Natural killer cell treated with Interleukin-12 subunit alpha and Interleukin-12 subunit beta and Interleukin-15 and Interleukin-18, amount 100 ng/mL, for 72 hours (primary cell): ENCODE measurements at places on chromosomes 1 and 21. TPM values are rescaled to one million over a fixed set of nuclear protein-coding genes. Genes with fewer than 3 reads are reported as not detected.

- no peak for DNase-seq
- H3K27ac ChIP-seq = no peak overlapping the region
- no peaks in the 10 kb centered on the region for H3K4me1 ChIP-seq
- H3K4me3 ChIP-seq = no peak overlapping the region
- no peaks in the 10 kb centered on the region for H3K36me3 ChIP-seq
Measured at GRCh38 chr1:76496871-76497270, 370.4 kb upstream of the ST6GALNAC5 start.

DNA sequence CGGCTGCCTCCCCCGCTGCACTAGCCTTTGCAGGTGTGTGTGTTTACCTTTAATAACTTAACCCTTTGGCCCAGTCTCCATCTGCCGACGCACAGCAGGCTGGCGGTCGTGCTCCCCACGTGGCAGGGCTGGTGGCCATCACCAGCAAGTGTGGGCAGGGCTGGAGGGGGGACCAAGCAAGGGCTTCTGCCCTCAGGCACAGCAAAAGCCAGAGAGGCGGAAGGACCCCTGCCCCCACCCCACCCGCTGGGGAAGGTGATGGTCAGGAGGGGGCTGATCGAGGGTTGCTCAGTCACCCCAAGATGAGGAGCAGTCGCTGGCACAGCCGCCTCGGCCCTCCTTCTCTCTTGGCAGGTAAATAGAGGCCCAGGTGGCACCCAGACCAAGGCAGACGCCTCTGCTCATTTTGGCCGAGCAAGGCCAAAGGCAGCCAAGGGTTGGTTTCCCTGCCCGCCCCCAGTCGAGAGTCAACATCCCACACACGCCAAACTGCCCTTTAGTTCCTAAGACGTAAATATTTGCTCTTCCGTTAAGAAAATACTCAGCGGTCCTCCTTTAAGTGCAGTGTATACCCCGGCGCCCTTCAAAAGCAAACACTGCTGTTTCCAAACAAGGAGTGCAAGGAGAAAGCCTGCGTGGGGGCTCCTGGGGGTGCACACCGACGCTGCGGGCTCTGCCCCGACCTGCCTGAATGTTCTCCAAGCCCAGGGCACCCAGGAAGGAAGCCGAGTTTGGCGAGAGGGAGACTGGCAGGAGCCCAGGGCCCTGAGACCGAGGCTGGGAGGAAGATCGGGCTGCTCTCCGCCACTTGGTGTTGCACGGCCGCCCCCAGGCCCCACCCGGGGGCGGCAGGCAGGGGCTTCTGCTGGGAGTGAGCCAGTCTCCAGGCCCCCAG, 82.7 kb downstream of the SIK1 start:
- no peak for DNase-seq
- no peaks in the 10 kb centered on the region for H3K4me1 ChIP-seq
- no peaks in the 10 kb centered on the region for H3K36me3 ChIP-seq
- H3K4me3 ChIP-seq = no peak overlapping the region
- no peak overlapping the region for H3K27ac ChIP-seq
- H3K27me3 ChIP-seq = no peaks in the 10 kb centered on the region

- H3K4me3 ChIP-seq = no peak overlapping the region
- no peak for DNase-seq
- H3K4me1 ChIP-seq = no peaks in the 10 kb centered on the region
- H3K36me3 ChIP-seq = peaks cover 8% of the 10 kb centered on the region
- no peaks in the 10 kb centered on the region for H3K27me3 ChIP-seq
Measured at GRCh38 chr1:231690059-231690458, 63.5 kb downstream of the DISC1 start.

DNA sequence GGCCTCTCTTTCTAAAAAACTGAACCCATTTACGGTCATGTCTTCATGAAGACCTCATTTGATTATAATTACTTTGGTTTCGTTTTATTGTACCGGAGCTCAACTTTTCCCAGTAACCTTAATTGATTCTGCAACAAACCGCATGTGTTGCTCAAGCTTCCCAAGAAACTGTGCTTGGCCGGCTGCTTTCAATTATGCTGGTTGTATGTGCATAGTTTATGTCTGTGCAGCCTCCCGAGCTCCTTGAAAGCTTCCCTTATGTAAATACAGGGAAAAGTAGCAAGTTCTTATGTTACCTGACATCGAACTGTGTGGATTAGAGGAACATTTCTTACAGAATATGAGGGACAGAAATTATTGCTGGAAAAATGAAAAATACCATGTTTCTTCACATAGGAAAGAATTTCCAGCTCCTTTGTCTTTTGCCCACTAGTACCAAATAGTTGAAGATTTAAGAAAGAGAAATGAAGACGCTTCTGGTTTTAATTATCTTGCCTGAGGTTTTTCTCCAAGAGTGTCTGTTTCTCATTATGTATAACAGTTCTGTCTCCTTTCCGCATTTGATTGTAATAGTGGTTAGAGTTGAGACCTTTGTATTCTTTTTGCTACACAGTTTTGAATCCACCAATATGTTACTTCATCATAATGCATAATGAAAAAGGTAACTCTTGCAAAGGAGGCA, 2.1 kb downstream of the VCAM1 start:
- H3K4me3 ChIP-seq = peak overlapping the region; percentile 7
- H3K36me3 ChIP-seq = peaks cover 5% of the 10 kb centered on the region
- H3K27ac ChIP-seq = no peak overlapping the region
- no peak for DNase-seq

GRCh38 chr1:225824533-225824941, 14.6 kb downstream of the EPHX1 start:
- DNase-seq = no peak
- H3K36me3 ChIP-seq = no peaks in the 10 kb centered on the region
- no peak overlapping the region for H3K27ac ChIP-seq
- H3K27me3 ChIP-seq = no peaks in the 10 kb centered on the region

GRCh38 chr1:183636783-183637182, 1.2 kb upstream of the ARPC5 start:
- H3K4me1 ChIP-seq = peaks cover 16% of the 10 kb centered on the region
- H3K27me3 ChIP-seq = peaks cover 8% of the 10 kb centered on the region
- H3K36me3 ChIP-seq = peaks cover 5% of the 10 kb centered on the region
- H3K27ac ChIP-seq = peak overlapping the region; percentile 93

- H3K4me3 ChIP-seq = peak overlapping the region; percentile 82
- H3K27ac ChIP-seq = peak overlapping the region; percentile 95
- DNase-seq = no peak
- H3K27me3 ChIP-seq = no peaks in the 10 kb centered on the region
- H3K36me3 ChIP-seq = peaks cover 10% of the 10 kb centered on the region
Measured at GRCh38 chr1:235938709-235939479, 72.2 kb upstream of the LYST start.

DNA sequence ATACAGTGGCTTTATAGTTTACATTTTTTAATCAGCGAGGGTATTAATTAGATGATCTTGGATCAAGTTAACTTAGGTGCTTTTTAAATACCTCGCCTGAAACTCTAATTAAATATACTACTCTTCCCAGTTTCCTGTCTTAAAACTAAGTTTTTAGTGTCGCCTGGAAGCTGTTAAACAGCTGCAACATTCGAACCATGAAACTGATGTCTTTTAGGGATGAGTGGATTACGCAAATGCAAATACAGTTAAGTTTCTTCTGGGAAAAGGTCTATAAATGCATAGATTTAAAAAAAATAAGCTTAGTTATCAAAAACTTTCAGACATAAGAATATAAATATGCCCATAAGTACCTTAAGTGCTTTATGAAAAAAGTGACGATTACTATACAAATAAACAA, 228.3 kb downstream of the PTPRC start:
- no peaks in the 10 kb centered on the region for H3K27me3 ChIP-seq
- H3K4me3 ChIP-seq = no peak overlapping the region
- H3K27ac ChIP-seq = no peak overlapping the region
- H3K4me1 ChIP-seq = peaks cover 6% of the 10 kb centered on the region
- DNase-seq = no peak
- H3K36me3 ChIP-seq = no peaks in the 10 kb centered on the region

- H3K4me3 ChIP-seq = no peak overlapping the region
- H3K27ac ChIP-seq = no peak overlapping the region
- peaks cover 6% of the 10 kb centered on the region for H3K27me3 ChIP-seq
- no peak for DNase-seq
Measured at GRCh38 chr1:197448121-197448779, 180.2 kb downstream of the CRB1 start.

DNA sequence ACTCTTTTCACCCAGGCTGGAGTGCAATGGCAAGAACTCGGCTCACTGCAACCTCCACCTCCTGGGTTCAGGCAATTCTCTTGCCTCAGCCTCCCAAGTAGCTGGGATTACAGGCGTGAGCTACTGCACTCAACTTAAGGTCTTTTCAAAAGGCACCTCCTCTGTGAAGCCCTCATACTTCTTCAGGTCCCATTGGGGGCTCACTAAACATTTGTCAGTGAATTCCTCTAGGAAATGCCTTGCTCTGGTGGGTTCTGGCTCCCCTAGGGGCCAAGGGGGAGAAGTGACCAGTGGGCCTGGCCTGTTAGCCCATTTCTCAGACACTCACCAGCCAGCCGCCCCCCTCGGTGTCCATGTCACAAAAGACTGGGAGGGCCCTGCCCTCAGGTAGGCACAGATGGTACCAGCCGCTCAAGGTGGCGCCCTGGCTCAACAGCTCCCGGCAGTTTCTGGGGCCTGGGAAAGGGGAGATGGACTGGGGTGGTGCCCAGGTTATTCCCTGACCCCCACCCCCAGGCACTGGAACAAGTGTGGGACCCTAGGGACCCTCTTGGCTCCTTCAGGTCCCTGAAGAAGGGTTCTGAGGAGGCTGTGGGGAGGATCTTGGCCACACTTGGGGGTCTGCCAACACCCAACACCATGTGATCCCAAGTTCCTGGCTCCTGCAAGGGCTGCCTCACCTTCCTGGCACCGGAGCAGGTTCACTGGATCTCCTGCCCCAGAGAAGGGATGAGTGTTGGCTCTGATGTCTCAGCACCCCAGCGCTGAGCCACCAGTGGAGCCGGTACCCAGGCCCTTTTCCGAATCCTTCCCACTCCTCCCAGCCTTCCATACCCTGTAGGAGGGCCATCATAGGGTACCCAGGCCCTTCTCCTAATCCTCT, 1.6 kb downstream of the FCN3 start:
- H3K27me3 ChIP-seq = no peaks in the 10 kb centered on the region
- peak; percentile 60 for DNase-seq
- H3K36me3 ChIP-seq = no peaks in the 10 kb centered on the region
- H3K4me1 ChIP-seq = peaks cover 3% of the 10 kb centered on the region

- H3K4me3 ChIP-seq = no peak overlapping the region
- peaks cover 4% of the 10 kb centered on the region for H3K4me1 ChIP-seq
- peaks cover 26% of the 10 kb centered on the region for H3K27me3 ChIP-seq
Measured at GRCh38 chr1:94755675-94756074, 64.5 kb upstream of the SLC44A3 start.

DNA sequence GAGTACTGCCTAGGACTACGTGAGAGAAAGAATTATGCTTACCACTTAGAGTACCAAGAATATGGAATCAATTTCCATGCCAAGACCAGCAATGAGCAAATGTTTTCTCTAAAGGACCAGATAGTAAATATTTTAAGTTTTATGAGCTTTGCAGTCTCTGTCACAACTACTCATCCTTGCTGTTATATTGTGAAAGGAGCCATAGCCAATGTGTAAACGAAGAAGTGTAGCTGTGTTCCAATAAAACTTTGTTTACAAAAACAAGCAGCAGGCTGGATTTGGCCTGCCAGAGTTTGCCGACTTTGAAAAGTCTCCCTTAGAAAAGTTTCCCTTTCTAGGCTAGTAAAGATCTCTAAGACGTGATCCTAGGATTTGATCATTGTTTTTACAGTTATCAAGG, 128.8 kb downstream of the PDE4B start:
- DNase-seq = no peak
- no peak overlapping the region for H3K4me3 ChIP-seq
- no peak overlapping the region for H3K27ac ChIP-seq
- no peaks in the 10 kb centered on the region for H3K27me3 ChIP-seq
- H3K4me1 ChIP-seq = no peaks in the 10 kb centered on the region

DNA sequence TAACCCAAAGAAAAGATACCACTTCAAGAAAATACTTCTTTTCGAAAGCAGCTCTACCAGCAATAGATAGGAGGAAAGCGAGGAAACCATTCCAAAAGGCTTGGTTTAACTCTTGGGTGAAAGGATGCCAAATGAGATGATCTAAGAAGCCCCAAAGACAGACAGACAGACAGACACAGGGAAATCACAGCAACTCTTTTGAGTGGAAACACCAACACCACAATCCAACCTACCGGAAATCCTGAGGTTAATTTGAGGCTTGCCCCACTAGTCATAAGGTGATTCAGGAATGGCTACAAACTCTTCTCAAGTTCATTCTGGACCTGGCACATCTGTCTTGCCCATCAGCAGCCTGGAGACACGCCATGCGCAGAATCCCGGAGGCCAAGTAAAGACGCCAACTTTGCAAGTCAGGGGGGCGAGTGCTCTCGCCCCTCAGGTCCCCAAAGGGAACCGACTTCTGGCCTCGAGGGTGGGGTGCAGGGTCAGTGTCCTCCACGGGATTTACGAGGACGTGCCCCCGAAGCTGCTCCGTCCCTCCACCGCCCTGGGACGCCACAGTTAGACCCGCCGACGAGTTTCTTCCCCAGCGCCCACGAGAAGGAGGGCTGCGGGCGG, 778 bp downstream of the EVI5 start:
- peaks cover 11% of the 10 kb centered on the region for H3K4me1 ChIP-seq
- H3K27me3 ChIP-seq = peaks cover 44% of the 10 kb centered on the region
- H3K4me3 ChIP-seq = peak overlapping the region; percentile 74
- peaks cover 5% of the 10 kb centered on the region for H3K36me3 ChIP-seq
- H3K27ac ChIP-seq = peak overlapping the region; percentile 29

- H3K4me3 ChIP-seq = no peak overlapping the region
- H3K36me3 ChIP-seq = no peaks in the 10 kb centered on the region
- H3K27ac ChIP-seq = no peak overlapping the region
- no peaks in the 10 kb centered on the region for H3K27me3 ChIP-seq
Measured at GRCh38 chr1:115031595-115031994, 2.0 kb downstream of the TSHB start.

GRCh38 chr21:43603641-43604504, 55.4 kb downstream of the HSF2BP start:
- H3K36me3 ChIP-seq = no peaks in the 10 kb centered on the region
- H3K27ac ChIP-seq = no peak overlapping the region
- DNase-seq = no peak
- no peak overlapping the region for H3K4me3 ChIP-seq
- peaks cover 9% of the 10 kb centered on the region for H3K4me1 ChIP-seq

- DNase-seq = no peak
- no peak overlapping the region for H3K27ac ChIP-seq
- H3K4me3 ChIP-seq = no peak overlapping the region
- H3K27me3 ChIP-seq = no peaks in the 10 kb centered on the region
- no peaks in the 10 kb centered on the region for H3K36me3 ChIP-seq
Measured at GRCh38 chr1:196381544-196381943, 226.7 kb downstream of the KCNT2 start.

GRCh38 chr21:34219334-34220060, 144.3 kb upstream of the KCNE2 start:
- H3K4me1 ChIP-seq = peaks cover 6% of the 10 kb centered on the region
- peaks cover 3% of the 10 kb centered on the region for H3K27me3 ChIP-seq
- H3K36me3 ChIP-seq = peaks cover 7% of the 10 kb centered on the region
- H3K4me3 ChIP-seq = no peak overlapping the region
- no peak overlapping the region for H3K27ac ChIP-seq

- DNase-seq = peak; percentile 79
- H3K36me3 ChIP-seq = peaks cover 9% of the 10 kb centered on the region
- H3K27ac ChIP-seq = peak overlapping the region; percentile 96
- H3K27me3 ChIP-seq = no peaks in the 10 kb centered on the region
- peak overlapping the region; percentile 99 for H3K4me3 ChIP-seq
Measured at GRCh38 chr1:1573843-1574720, 581 bp downstream of the SSU72 start.

The TRNP1 gene
- total RNA-seq = 0.55 TPM

The PTPN14 gene
- total RNA-seq = 0.05 TPM

The UBXN10 gene
- total RNA-seq = 0.56 TPM

The FGR gene
- 14.2 TPM for total RNA-seq

The GJA5 gene
- not detected for total RNA-seq

The SETD4 gene
- total RNA-seq = 18.2 TPM

The ASCL5 gene
- total RNA-seq = not detected
